Gastrocnemius medialis (tissue), 4 donors: ENCODE measurements at places on chromosomes 5 and 9. TPM values are rescaled to one million over a fixed set of nuclear protein-coding genes. Genes with fewer than 3 reads are reported as not detected.
A peak's percentile ranks its signal among the peaks of the same experiment; 100 is the strongest.

- no peaks in the 10 kb centered on the region for H3K4me1 ChIP-seq
- no peak for DNase-seq
- H3K36me3 ChIP-seq = no peaks in the 10 kb centered on the region
Observed at GRCh38 chr5:1190278-1190677, 11.1 kb upstream of the SLC6A19 start.

DNA sequence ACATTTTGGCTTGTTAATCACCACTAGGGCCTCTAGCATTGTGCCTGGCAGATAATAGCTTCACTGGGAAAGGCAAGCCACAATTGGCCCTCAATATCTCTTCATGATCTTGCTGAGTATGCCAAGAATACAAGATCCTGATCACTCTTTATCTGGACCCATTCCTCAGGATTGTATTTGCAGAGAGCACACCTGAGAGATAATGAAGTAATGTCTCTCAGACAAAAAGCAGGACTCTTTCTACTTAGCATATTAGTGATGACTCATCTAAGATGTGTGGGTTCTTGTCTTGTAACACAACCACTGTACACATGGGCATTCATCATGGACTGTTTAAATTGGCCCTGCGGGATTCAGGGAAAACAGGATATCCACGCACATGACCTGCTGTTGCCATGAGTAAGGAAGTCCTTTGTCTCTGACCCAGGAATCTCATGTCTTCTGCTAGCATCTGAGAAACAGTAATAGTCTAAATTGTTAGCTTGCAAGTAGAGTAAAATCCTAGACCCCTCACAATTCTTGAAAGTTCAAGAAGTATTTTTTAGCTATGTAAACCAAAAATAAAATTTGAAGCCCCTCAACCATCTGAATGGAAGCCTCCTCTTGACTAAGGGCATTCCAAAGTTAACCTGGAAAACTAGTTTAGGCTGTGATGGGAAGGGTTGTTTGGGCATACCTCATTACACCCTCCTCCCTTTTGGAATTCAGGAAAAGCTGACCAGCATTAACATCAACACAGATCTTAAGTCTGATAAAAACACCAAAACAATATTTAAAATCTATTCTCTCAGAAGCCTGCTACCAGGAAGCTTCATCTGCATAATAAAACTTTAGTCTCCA, 28.0 kb upstream of the NFIL3 start:
- H3K27ac ChIP-seq = no peak overlapping the region
- DNase-seq = no peak
- no peaks in the 10 kb centered on the region for H3K27me3 ChIP-seq

PDLIM4 gene
- total RNA-seq = 7.5 TPM

GRCh38 chr9:92780206-92780605, 15.6 kb upstream of the BICD2 start:
- no peaks in the 10 kb centered on the region for H3K36me3 ChIP-seq
- no peaks in the 10 kb centered on the region for H3K27me3 ChIP-seq
- H3K27ac ChIP-seq = no peak overlapping the region
- no peak overlapping the region for H3K4me3 ChIP-seq
- no peak for DNase-seq

GRM6 gene
- not detected for total RNA-seq

- peaks cover 80% of the 10 kb centered on the region for H3K27me3 ChIP-seq
- no peak for DNase-seq
- no peaks in the 10 kb centered on the region for H3K36me3 ChIP-seq
- H3K4me1 ChIP-seq = no peaks in the 10 kb centered on the region
- no peak overlapping the region for H3K4me3 ChIP-seq
Observed at GRCh38 chr5:181168595-181169118, 21.3 kb downstream of the OR2V2 start.

GRCh38 chr9:73154722-73155121, 3.1 kb downstream of the ANXA1 start:
- peaks cover 18% of the 10 kb centered on the region for H3K4me1 ChIP-seq
- no peaks in the 10 kb centered on the region for H3K36me3 ChIP-seq
- no peaks in the 10 kb centered on the region for H3K27me3 ChIP-seq
- peak overlapping the region; percentile 54 for H3K4me3 ChIP-seq
- DNase-seq = no peak
